Heart right ventricle (tissue), 16 donors: ENCODE measurements at places on chromosomes 6 and 20. TPM values are rescaled to one million over a fixed set of nuclear protein-coding genes. Genes with fewer than 3 reads are reported as not detected.

- H3K27ac ChIP-seq, result no peak overlapping the region
- DNase-seq, result no peak
- no peaks in the 10 kb centered on the region for H3K27me3 ChIP-seq
Observed at GRCh38 chr6:162261598-162261997, 466.0 kb downstream of the PRKN start.

- H3K27ac ChIP-seq, result no peak overlapping the region
- DNase-seq, result peak; percentile 6
- peaks cover 3% of the 10 kb centered on the region for H3K4me1 ChIP-seq
- no peaks in the 10 kb centered on the region for H3K36me3 ChIP-seq
- peak overlapping the region; percentile 35 for H3K4me3 ChIP-seq
Observed at GRCh38 chr6:123804014-123804786, 535 bp downstream of the NKAIN2 start.

GRCh38 chr20:10067321-10067720 lies 32.5 kb downstream of the ANKEF1 start:
- H3K27me3 ChIP-seq, result no peaks in the 10 kb centered on the region
- no peaks in the 10 kb centered on the region for H3K4me1 ChIP-seq
- H3K27ac ChIP-seq, result no peak overlapping the region
- H3K36me3 ChIP-seq, result no peaks in the 10 kb centered on the region

DNA sequence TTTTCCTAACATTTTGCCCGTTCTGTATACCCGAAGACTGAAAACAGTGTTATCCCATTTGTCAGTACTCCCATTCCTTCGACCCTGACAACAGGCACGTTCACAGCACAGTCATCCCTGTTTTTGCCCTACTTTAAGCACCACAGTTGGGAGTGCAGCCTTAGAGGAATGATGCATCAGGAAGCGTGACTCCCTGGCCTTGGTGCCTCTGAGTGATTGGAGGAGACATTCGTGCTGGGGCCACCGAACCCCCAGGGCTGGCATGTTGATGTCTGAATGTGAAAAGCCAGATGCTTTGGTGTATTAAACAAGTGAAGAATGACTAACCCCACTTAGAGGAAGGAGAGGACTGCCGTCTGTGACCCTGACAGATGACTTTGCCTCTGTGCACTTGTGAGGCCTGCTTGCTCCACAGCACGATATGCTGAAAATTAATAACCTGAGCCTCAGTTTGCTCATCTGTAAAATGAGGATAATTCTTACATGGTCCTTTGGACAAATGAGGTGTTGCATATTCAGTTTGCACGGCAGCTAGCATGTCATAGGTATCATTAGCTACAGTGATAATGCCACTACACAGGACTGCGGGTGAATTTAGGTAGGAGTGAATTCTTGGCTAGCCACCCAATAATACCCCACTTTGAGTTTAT lies 36.0 kb downstream of the STK35 start:
- peaks cover 99% of the 10 kb centered on the region for H3K4me1 ChIP-seq
- H3K36me3 ChIP-seq, result no peaks in the 10 kb centered on the region
- no peak overlapping the region for H3K27ac ChIP-seq
- no peak for DNase-seq

The SNRNP48 gene
- 21.1 TPM for total RNA-seq

- H3K4me1 ChIP-seq, result peaks cover 18% of the 10 kb centered on the region
- H3K27me3 ChIP-seq, result peaks cover 23% of the 10 kb centered on the region
- H3K36me3 ChIP-seq, result no peaks in the 10 kb centered on the region
- no peak for DNase-seq
- no peak overlapping the region for H3K27ac ChIP-seq
- H3K4me3 ChIP-seq, result peak overlapping the region; percentile 78
Observed at GRCh38 chr6:37699138-37699766, 1.6 kb upstream of the MDGA1 start.

DNA sequence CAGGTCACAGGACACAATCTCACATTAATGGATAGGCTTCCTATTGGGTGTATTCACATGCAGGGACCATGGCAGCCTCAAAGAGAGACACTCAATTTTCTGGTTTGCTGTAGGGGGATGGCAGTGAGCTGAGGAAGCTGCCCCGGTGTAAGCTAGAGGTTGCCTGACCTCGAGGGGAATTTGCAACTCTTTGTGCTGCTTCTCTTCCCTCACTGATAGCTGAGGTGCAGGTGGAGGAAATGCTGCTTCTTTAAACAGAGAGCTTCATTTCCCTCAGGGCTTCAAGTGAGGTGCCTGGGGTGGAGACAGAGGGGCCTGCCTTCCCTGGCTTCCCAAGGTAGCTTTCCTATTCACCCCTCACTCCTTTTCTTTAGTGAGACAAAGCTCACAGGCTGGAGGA lies 151.9 kb downstream of the CD83 start:
- no peak for DNase-seq
- H3K27me3 ChIP-seq, result no peaks in the 10 kb centered on the region
- H3K4me3 ChIP-seq, result no peak overlapping the region

DNA sequence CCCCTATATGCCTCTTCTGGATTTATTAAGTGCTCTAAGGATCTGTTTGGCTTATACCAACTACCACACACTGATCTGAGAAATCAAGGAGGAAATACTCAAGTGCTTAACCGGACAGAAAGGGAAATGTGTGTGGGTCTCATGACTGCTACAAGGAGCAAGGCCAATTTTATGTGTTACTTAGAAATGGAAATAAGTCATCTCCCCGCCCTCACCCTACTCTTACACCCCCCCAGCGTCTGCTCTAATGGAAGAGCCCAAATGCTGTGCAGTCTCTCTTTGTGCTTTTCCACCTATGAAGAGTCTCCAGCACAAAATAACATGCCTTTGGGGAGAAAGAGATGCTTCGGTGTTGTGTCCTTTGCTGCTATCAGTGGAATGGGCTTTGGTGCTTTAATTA lies 428.8 kb upstream of the ARID1B start:
- no peak overlapping the region for H3K27ac ChIP-seq
- DNase-seq, result no peak
- H3K27me3 ChIP-seq, result no peaks in the 10 kb centered on the region
- H3K4me1 ChIP-seq, result peaks cover 8% of the 10 kb centered on the region
- H3K36me3 ChIP-seq, result no peaks in the 10 kb centered on the region
- H3K4me3 ChIP-seq, result no peak overlapping the region

DNA sequence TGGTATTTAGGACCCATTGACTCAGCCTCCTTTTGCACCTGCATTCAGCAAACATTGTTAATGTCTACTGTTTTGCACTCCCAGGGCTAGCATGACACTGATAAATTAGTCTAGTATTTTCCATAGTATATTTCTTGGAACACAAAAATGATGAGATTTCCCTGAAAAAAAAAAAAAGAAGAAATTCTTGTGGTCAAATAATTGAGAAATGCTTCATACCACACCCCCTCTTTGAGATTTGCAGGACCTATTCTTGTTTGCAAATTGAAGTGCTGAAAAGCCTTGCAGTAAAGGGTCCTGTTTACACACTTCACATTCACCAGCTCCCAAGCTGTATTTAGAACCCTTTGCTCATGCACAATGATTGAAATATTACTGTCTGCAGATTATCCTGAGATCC lies 36.3 kb upstream of the CLIC5 start:
- H3K4me3 ChIP-seq, result no peak overlapping the region
- H3K27me3 ChIP-seq, result no peaks in the 10 kb centered on the region
- peaks cover 43% of the 10 kb centered on the region for H3K4me1 ChIP-seq

The OGFR gene
- 37.5 TPM for total RNA-seq

- H3K4me1 ChIP-seq, result peaks cover 24% of the 10 kb centered on the region
- no peak for DNase-seq
- no peak overlapping the region for H3K27ac ChIP-seq
- H3K36me3 ChIP-seq, result no peaks in the 10 kb centered on the region
- no peaks in the 10 kb centered on the region for H3K27me3 ChIP-seq
- no peak overlapping the region for H3K4me3 ChIP-seq
Observed at GRCh38 chr20:33589059-33589458, 73.1 kb upstream of the C20orf144 start.

DNA sequence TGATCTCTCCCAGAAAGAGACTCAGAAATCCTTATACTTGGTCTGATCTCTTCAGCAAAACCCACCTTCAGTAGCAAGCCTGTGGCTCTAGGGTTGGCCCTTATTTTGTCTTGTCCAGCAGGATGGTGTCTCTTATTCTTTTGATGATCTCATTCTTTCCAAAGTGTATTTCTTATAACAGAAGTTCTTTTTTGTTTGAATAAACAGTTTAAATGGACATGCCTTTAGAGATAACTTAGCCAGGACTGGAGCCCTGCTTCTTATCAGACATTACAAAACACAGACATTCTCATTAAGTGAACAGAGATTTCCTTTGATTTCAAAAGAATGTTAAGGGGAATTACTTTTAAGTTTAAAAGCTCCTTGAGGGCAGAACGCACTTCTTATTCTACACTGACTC lies 31.7 kb downstream of the KCNS1 start:
- no peaks in the 10 kb centered on the region for H3K27me3 ChIP-seq
- H3K36me3 ChIP-seq, result peaks cover 17% of the 10 kb centered on the region
- H3K4me1 ChIP-seq, result no peaks in the 10 kb centered on the region
- H3K4me3 ChIP-seq, result no peak overlapping the region
- H3K27ac ChIP-seq, result no peak overlapping the region

- H3K27ac ChIP-seq, result no peak overlapping the region
- no peaks in the 10 kb centered on the region for H3K27me3 ChIP-seq
- no peak for DNase-seq
- H3K4me1 ChIP-seq, result no peaks in the 10 kb centered on the region
- no peak overlapping the region for H3K4me3 ChIP-seq
- H3K36me3 ChIP-seq, result peaks cover 3% of the 10 kb centered on the region
Observed at GRCh38 chr20:45867136-45867818, 9.9 kb downstream of the ZSWIM3 start.

DNA sequence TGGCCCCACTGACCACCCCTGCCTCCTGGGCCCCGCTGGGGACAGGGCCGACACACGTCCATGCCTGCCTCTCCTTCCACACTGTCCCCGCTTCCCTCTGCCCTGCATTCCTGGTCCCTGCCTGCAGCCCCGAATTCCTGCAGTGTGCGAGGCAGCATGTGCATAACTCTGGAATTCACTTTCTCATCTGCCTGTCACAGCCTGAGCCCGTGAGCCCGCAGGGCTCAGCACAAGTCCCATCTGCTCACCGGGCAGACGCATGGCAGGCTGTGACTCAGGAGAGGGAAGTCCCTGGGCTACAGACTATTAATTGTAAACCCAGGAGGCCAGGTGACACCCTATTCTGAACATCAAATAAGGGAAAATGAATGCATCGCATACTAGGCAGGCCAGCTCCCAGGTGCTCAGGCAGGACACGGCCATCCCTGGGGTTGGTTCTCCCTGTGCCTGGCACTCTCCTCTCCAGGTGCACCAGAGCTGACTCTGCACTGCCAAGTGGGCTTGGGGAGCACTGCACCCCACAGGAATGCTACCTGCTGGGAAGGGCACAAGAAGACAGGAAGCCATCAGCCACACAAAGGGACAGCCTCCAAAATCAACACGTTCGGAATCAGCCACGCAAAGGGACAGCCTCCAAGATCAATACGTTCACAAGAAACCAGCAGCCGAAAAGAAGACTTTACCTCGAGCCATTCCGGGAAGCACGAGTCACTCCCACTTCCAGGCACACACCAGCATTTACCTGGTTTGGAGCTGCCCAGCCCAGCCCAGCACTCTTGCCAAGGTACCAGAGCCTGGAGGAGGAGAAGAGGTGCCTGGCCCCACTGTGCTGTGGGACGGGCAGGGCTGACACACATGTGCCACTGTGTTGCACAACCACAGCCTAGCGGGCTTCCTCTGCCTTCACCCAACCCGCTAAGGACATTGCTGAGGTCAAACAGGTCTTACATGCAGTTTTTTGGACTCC lies 65.9 kb downstream of the DLL1 start:
- H3K4me1 ChIP-seq, result no peaks in the 10 kb centered on the region
- no peak for DNase-seq
- H3K4me3 ChIP-seq, result no peak overlapping the region
- H3K27me3 ChIP-seq, result no peaks in the 10 kb centered on the region

DNA sequence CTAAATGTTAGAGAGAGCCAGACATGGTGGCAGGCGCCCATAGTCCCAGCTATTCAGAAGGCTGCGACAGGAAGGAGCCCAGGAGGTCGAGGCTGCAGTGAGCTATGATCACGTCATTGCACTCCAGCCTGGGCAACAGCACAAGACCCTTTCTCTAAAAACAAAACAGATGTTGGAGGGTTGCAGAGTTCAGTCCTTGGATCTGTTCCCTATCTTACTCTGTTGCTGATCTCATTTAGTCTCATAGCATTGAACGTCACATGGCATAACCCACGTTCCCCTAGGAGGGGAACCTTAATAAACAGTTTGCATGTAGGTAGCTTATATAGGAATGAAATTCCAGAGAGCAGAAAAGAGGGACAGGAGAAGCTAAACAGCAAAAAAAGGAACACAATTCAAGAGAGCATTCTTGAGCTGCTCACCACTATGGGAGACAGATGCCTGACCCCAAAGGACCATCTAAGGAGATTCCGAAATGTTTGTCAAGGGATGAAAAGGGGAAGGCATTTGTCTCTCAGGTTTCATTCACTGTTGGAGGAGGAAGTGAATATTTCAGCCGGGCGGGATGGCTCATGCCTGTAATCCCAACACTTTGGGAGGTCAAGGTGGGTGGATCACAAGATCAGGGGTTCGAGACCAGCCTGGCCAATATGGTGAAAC lies 54.6 kb upstream of the PIM1 start:
- DNase-seq, result no peak
- H3K4me1 ChIP-seq, result peaks cover 4% of the 10 kb centered on the region
- no peaks in the 10 kb centered on the region for H3K36me3 ChIP-seq

DNA sequence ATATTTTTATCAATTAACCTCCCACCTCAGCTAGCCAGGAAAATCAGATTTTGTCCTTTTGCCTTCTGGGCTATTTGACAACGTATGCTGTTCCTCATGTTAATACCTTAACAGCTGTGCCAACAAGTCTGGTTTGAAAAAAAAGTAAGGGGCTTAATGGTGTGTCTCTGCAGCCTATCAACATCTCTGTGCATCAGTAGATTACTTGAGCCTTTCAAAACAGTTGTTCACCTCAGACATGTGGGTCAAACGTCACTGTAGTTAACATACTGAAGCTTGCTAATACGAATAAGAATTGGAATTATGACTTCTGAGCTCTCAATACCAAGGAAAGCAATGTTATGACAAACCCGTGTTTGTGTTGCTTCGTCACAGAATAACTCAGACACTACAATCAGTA lies 23.0 kb downstream of the CEP57L1 start:
- H3K4me3 ChIP-seq, result no peak overlapping the region
- no peak overlapping the region for H3K27ac ChIP-seq
- H3K36me3 ChIP-seq, result no peaks in the 10 kb centered on the region
- peaks cover 34% of the 10 kb centered on the region for H3K4me1 ChIP-seq
- no peak for DNase-seq

GRCh38 chr6:36593569-36594028 lies 563 bp upstream of the SRSF3 start:
- H3K27ac ChIP-seq, result peak overlapping the region; percentile 98
- H3K4me1 ChIP-seq, result peaks cover 38% of the 10 kb centered on the region
- peak overlapping the region; percentile 80 for H3K4me3 ChIP-seq
- no peaks in the 10 kb centered on the region for H3K27me3 ChIP-seq
- DNase-seq, result peak; percentile 50
- H3K36me3 ChIP-seq, result peaks cover 20% of the 10 kb centered on the region

GRCh38 chr6:106963544-106963943 lies 11.0 kb downstream of the CD24 start:
- no peak for DNase-seq
- H3K27me3 ChIP-seq, result no peaks in the 10 kb centered on the region
- H3K4me1 ChIP-seq, result no peaks in the 10 kb centered on the region
- no peaks in the 10 kb centered on the region for H3K36me3 ChIP-seq

The LPIN3 gene
- 14.1 TPM for total RNA-seq
